Fibroblast of skin of scalp (primary cell): ENCODE measurements at places on chromosomes 5 and 9.

GRCh38 chr9:81408951-81409350 is 280.4 kb downstream of the TLE1 start:
- no peak for DNase-seq

DNA sequence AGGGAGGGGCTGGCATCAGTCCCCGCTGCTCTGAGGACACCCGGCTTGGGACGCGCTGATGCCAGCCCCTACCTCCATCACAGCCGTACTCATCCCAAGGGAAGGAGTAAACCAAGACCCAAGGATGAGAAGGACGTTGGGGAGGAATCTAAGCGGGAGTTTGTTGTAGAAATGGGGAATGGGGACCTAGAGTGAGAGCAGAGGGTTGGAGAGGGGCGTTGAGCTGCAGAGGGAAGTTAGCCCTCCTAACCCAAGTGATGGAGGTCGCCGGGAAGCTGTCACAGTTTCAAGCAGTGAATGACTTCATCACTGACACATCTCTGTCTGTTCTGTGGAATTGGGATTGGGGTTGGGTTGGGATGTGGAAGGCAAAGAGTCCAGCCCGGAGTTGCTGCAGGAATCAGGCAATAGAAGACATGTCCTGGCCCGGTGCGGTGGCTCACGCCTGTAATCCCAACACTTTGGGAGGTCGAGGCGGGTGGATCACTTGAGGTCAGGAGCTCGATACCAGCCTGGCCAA is 759 bp upstream of the SUSD1 start:
- DNase-seq, result no peak

DNA sequence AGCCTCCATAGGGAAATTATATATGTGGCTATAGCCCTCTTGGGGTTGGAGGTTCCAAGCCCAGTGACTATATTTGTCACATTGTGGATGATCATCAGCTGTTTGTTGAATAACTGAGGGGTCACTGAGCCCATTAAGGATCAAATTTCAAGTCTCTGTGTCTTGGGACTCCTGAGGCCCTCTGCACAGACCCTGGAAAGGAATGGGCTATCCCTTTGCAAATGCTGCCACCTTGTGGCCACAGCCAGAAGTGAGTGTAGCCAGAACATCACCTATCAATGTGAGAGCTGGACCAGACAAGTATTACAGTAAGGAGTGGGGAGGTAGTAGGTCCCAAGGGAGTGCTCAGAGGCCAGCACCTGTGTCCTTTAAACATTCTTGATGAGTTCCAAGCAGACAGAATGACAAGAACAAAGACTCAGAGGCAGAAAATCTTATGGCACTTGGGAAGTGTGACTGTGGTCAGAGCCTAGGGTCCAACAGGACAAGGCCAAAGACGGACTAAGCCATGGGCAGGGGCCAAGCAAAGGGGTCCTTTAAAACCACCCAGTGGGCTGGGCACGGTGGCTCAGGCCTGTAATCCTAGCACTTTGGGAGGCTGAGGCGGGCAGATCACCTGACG is 8.2 kb downstream of the RPP25L start:
- peak; percentile 69 for DNase-seq

DNA sequence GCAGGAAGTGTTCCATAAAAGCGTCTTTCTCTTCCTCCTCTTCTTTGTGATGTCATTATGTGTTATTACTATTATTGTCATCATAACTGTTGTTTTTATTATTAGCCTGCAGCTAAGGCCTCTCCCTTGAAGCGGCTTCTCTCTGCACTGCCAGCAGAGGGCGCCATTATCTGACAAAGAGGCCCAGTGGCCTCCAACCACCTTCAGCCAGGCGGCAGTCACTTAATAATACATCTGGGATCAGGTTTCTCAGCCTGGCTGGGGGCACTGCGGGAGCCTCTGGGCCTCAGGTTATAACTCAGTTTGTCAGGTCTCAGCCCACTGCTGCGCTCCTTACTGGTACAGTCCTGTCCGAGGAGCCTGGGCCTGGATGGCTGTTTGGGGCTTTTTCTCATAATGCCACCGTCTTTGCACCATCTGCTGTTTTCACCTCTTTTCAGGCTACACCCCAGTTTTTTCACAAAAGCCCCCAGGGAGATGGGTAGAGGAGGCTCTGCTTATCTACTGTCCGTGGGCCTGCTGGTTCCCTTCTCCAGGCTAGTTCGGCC is 281.9 kb downstream of the NSG2 start:
- peak; percentile 83 for DNase-seq

- peak; percentile 86 for DNase-seq
Measured at GRCh38 chr9:97768746-97769145, 71.6 kb upstream of the XPA start.

GRCh38 chr9:126419475-126419874 is 92.8 kb downstream of the MVB12B start:
- no peak for DNase-seq

- DNase-seq, result no peak
Measured at GRCh38 chr5:173187054-173187743, 42.9 kb downstream of the BNIP1 start.

GRCh38 chr9:85645909-85646627 is 95.7 kb downstream of the AGTPBP1 start:
- no peak for DNase-seq

- peak; percentile 36 for DNase-seq
Measured at GRCh38 chr5:83509540-83509939, 38.0 kb downstream of the VCAN start.

DNA sequence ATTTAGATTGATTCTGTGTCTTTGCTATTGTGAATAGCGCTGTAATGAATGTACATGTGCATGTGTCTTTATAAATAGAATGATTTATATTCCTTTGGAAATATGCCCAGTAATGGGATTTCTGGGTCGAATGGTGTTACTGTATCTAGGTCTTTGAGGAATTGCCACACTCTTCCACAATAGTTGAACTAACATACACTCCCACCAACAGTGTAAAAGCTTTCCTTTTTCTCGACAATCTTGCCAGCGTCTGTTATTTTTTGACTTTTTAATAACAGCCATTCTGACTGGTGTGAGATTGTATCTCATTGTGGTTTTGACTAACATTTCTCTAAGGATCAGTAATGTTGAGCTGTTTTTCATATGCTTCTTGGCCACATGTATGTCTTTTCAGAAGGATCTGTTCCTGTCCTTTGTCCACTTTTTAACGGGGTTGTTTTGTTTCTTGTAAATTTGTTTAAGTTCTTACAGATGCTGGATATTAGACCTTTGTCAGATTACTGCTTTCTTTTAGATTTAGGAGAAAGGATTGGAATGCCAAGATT is 125.0 kb upstream of the NR5A1 start:
- peak; percentile 78 for DNase-seq

GRCh38 chr5:156913355-156913718 is 49.7 kb downstream of the TIMD4 start:
- no peak for DNase-seq

DNA sequence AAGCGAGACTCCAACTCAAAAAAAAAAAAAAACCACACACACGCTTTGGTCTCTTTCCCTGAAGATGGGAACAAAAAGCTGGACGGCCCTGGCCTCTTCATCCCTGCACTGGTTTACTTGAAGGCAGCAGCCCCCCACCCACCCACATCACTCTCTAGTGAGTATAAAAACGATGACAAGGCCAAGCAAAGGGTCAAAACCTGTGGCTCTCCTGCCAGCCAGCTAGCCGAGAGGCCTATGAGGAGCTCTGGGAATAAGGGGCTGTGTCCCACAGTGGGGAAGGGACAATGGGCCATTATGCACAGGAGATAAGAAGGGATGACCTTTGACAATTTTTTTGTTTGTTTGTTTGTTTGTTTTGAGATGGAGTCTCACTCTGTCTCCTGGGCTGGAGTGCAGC is 13.1 kb downstream of the QRFP start:
- DNase-seq, result no peak

DNA sequence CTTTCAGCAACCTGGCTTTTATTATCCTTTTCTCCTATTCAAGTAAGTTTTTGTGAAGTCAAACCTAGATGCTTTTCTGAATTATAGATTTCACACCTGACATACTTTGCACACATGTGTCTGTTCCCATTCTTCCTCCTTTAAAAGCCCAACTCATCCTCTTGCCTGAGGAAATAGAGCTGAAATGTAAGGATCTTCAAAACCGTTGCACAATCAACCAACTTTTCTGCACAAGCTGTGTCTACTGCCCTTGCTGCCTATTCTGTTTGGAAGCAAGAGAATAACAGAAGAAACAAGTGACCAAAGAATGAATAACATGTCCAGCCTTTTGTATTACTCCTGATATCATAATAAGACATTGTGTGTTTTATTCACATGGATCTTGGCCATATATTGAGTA is 95.1 kb upstream of the ITGA1 start:
- no peak for DNase-seq

DNA sequence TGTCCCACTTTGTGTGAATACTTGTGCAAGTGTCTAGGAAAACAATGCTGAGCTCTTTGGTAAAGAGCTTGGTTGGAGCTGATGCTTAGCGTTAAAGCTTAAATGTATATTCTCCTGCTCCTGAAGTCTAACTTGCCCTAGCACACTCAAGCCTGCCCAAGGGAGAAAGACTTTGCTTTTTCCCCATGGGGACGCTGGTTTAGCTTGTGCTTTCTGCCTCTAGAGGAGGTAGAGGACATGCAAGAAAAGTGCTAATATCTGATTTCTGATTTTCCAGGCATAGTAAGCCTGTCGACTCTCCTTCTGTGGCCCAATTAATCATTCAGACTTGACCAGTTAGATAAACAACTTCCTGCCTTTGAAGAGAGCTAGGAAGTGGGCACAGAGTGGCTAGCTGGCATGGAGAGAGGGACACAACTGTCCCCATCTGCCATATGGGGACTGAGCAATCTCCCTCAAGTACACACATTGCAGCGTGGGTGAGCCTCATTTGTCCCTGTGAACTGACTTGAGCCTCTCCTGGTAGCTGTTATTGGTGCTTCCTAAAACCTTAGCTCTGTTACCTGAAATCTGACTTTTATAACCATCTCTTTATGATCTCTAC is 348.4 kb downstream of the BRINP1 start:
- DNase-seq, result no peak

GRCh38 chr5:91329283-91329682 is 53.8 kb downstream of the ARRDC3 start:
- no peak for DNase-seq

- no peak for DNase-seq
Measured at GRCh38 chr9:134419000-134419683, 92.9 kb downstream of the RXRA start.

GRCh38 chr9:124372038-124372437 is 43.2 kb downstream of the PSMB7 start:
- peak; percentile 25 for DNase-seq

DNA sequence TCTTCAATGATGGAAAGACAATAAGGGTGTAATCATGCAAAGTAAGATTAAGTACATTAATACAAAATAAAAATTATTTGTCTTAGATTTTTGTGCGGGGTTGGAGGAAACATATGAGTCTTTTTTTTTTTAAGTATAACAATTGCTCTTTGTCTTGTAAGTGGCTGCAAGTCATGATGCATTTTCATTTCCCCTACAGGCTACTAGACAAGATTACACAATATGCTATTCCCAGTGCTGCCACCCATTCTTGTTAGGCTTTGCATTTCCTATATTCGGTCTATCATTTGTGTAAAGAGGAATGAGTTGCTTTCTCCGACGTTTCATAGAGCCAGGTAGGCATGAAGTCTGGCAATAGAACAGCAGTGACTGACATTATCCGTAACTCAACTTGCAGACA is 294.2 kb upstream of the CYLC2 start:
- no peak for DNase-seq

DNA sequence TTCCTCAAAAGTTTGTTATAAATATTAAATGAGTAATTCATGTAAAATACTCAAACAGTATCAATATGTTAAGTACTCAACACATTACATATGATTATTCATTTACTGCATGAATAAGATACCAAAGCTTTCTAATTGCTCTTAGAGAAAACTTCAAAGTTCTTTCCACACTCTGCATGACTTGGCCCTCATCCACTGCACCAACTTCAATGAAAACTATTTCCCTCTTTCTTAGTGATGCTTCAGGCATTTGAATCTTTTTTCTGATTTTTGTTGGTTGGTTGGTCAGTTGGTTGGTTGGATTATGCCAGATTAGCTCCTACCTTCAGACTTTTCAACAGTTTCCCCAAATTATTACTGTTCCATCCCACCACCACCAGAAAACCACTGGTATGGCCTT is 314.7 kb upstream of the RGMB start:
- DNase-seq, result peak; percentile 53

- DNase-seq, result no peak
Measured at GRCh38 chr9:125447202-125447802, 185.7 kb downstream of the GAPVD1 start.

- DNase-seq, result peak; percentile 27
Measured at GRCh38 chr9:95494416-95495371, 22.1 kb downstream of the PTCH1 start.

DNA sequence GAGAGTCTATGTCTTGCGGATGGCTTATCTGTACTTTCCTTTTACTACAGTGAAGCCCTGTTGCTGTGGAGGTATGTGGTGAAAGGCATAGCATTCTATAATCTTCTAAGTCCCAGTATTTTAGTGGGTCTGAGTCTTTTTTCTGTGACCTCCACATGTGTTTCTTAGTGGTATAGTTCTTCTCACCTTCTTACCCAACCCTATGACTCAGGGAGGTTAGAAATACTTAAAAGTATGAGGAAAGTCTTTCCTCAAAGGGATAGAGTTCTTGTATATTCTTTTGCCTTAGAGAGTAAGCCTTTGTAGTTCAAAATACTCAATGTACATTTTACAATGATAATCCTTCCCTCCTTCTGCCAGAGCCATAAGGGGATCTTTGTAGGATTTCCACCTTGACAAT is 621.9 kb upstream of the CTNND2 start:
- DNase-seq, result no peak

DNA sequence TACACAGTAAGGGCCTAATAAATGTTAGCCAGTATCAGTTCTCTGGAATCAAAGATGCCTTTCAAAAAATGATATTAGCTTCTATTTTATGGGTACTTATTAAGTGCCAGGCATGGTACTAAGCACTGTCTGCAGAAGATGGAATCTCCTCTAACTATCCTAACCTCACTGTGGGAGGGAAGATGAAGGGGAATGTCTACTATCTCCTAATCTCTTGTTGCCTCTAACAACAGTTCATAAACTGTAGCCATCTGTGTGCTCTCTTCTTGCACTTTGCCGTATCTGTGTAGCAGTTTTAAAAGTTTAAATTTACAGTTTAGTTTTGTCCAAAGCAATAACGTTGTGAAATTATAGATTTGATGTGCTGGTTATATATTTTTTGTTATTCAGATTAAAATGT is 99.6 kb upstream of the CCDC112 start:
- DNase-seq, result no peak

DNA sequence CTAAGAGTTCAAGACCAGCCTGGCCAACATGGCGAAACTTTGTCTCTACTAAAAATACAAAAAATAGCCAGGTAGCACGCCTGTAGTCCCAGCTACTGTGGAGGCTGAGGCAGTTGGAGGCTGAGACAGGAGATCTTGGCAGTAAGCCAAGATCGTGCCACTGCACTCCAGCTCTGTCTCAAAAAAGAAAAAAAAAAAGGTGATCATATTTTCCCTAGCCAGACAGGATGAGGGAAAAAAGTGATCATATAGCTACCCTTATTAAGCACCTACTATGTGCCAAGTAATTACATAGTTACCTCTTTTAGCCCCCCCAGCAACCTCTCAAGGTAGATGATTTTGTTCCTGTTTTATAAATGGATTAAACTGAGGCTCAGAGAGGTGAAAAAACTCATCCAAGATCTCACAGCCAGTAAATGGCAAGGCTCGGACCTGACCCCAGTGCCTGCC is 18.1 kb upstream of the RPL26L1 start:
- DNase-seq, result peak; percentile 29
